ENCODE measurements at places on chromosomes 6 and 20.

DNA sequence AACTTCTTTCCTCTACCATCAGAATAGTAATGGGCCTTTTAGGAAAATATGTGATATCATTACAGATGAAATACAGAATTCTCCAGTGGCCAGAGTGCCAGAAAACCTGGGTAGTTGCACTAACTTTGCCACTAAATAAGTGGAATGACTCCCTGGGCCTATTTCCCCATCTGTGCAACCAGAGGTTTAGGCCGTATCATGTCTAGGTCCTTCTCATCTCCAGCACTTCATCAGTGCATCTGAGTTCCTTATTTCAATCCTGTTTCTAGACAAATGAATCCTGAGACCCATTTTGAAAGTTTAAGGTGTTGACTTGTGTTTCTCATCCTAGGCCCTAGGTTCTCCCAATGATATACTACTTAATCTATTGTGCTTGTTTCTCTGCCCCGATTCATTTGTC is 236.2 kb downstream of the CD83 start:
- DNase-seq: no peak

- DNase-seq: no peak
These were observed 64.0 kb upstream of the VSTM2L start for GRCh38 chr20:37838769-37839431.

DNA sequence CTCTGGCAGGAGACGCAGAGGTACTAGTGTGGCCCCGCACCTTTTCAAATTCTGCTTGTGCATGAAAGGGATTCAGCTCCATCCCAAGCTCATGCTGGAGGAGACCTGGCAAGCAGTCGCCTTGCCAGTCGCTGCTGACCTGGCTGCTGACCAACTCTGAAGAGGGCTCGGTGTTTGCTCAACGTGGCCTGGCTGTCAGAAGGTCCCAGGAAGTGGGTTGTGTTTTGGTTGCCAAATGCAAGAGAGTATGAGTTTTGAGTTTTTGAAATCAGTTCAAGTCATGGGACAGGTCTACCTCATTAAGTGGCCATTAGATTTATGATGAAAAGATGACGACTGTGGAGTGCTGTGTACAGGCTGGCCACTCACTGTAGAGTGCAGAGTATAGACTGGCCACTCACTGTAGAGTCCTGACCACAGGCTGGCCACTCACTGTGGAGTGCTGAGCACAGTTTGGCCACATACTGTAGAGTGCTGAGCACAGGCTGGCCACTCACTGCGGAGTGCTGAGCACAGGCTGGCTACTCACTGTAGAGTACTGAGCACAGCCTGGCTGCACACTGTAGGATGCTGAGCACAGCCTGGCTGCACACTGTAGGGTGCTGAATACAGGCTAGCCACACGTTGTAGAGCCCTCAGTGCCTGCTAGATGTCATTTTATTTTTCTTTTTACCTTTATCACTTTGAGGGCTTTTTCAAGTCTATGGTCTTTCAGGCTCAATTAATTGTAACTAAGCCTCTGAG is 193.9 kb downstream of the ZNF217 start:
- DNase-seq: no peak

- DNase-seq: no peak
These were observed 114.9 kb downstream of the FOXC1 start for GRCh38 chr6:1724616-1725015.

DNA sequence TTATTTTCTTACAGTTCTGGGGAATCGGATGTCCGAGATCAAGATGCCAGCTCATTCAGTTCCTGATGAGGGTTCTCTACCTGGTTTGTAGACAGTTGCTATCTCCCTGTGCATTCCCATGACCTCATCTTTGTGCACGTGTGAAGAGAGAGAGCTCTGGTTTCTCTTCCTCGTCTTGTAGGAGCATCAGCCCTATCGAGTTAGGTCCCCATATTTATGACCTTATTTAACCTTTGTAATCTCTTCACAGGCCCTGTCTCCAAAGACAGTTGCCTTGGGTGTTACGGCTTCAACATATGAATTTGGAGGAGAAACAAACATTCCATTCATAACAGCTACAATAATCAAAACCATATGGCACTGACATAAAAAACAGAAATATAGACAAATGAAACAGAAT is 455.3 kb downstream of the HACE1 start:
- no peak for DNase-seq

DNA sequence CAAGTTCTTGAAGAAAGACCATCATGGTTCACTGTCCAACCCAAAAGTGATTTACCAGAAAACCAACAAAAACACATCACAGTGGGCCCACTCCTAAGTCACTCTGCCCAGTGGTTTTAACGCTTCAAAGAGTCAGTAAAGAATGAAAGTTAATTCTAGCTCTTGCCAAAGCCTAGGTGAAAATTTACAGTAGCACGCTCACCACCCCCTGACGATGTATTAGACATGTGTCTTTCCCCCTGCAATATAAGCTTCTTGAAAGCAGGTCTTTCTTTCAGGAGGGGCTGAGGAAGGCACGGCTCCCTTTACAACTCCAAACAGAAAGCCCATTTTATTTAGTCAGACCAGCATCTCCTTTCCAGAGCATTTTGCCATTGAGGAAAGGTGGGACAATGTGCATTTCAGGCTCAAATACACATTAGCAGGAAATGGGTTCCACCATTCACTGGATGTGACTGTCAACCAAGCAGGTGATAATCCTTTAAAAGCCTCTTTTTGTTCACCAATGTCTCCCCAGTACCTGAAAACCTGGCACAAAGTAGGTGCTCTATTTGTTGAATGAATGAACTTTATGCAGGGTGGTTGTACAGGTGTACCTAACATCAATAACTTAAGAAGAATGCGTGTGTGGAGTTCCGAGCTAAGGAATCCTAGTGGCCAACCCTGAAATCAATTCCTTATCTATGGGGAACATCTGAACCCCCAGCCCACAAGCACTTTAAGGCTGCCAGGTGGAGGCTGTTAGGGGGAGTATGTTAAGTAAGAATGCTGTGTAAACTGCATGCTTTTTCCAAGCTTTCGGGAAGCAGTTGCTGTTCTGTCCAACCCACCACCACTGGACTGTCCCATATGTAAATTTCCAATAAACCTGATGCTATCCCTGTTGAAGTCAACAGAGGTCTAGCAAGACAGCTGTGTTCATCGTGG is 11.4 kb downstream of the EZR start:
- no peak for DNase-seq

DNA sequence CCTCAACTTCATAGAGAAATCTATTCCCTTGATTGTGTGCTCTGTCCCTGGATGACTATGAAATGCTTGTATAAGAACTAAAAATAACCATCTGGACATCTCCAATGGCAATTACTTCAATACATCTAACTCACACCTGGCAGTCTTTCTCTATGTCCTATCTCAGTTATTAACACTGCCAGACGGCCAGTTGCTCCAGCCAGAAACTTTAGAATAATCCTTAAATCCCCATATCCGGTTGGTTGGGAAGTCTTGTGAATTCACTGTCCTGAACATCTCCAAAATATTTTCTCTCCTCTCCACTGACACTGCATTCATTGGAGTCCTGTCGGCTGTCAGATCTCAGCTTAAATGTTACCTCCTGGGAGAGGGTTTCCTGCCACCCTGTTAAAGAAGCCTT is 12.2 kb upstream of the LAMA2 start:
- no peak for DNase-seq

- no peak for DNase-seq
These were observed 260.6 kb downstream of the HIVEP2 start for GRCh38 chr6:142684371-142684770.
